ENCODE measurements at places on chromosomes 2 and 18.

DNA sequence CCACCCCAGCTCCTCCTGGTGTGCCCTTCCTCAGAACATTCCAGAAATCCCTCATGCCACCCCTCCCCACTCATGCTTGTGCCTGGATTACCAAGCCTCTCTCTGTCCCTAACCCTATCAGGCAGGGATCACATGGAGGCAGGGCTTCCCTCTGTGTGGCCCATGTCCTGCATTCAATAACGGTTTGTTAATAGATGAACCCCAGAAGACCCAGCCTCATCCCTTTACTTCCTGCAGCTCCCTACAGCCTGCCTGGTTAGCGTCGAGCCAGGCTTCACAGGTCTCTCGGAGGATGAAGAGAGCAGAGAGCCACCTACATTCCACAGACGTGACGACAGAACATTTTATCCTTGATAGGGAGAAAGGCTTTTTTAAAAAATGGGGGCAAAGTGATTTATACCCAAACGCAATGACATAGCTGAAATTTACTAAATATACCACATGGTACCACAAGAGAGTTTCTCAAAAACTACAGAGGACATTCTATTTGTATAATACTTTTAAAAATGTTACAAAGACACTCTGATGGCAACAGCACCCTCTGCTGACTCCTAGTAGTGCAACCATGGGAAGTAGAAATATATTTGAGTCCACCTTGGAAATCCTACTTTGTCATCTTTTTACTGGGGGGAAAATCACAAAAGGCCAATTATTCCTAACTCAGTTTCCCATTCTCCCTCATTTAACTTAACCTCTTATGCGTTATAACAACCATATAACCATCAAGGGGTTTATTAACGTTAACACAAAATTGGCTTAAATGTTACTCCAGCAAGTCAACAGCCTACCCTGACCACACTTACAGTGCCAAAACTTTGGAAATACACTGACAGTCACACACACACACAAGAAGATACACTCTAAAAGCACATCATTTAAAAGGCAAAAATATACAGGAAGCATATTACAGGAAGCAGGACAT lies 30.7 kb downstream of the FBXO15 start:
- no peak for DNase-seq

DNA sequence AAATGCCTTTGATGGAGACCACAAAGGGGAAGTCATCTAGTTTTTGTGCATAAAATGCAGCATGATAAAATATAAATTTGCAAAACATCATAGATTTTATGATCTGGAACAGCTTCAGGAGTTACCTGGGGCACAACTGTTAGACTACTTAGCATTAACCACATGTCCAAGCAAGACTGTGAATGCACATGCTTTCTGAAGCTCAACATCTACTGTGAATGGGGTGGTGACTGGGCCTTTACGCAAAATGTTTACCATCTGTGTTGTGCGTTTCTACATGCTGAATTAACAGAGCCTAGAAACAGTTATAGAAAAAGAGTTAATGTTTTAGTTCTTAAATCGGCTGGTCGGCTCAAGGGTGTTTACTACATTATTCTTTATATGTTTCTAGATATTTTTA lies 45.5 kb downstream of the KCTD1 start:
- DNase-seq, result no peak

- DNase-seq, result no peak
Measured at GRCh38 chr18:74446178-74446577, 10.9 kb downstream of the DIPK1C start.

GRCh38 chr2:203436496-203436895 lies 98.6 kb downstream of the RAPH1 start:
- no peak for DNase-seq

DNA sequence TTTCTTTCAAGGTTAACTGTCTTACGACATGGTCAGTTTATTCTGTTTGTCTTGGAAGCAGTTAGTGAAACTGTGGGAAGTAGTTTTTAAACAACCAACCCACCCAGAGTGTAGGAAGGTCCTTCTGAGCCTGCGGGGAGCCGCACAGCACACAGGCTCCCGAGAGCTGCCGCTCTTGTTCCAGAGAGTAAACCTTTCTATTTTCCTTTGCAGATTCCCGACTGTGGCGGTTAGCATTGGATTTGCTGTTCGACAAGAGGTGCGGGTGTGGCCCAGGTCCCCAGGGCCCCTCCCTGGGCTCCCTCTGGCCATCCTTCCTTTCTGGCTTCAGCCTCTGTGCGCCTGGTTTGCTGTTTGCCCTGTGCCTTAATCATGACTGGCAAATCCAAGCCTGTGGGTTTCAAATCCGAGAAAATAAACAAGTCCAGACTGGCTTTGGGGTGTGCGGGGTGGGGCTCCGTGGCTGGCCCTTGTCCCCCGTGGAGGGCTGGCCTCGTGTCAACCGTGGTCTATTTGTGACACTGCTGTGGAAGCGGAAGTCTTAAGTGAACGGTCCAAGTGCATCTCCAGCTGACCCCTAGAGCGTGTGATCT lies 30.7 kb downstream of the IMPA2 start:
- DNase-seq, result no peak

DNA sequence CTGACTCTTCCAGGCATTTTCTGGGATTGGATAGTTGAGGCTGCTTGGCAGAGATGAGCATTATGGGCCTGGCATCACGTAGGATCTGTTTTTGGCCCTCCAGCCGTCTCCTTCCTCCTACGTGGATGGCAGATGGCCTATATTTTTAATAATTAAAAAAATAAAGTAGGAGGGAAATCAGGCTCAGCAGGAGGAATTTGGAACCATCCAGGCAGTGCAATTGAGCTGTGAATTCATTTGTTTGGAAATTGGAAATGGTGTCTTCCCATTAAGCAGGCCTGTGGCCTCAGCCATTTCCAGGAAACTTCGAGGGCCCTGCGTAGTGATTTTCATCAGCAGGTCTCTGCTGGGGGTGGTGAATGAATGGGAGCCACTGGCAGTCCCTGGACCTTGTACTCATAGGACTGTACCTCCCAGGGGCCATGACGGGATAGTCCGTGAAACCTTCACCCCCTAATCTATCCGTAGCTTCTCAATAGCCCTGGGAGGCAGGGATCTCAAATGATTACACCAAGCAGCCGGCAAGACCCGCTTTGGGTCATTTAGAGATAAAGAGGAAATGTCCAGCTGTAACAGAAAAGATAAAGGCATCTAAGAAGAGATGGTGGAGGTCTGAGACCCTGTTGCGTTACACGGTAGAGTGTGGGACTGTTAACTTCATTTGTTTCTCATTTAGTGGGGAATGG lies 73.1 kb upstream of the TNP1 start:
- no peak for DNase-seq
